NCI-H1048 (cell line): ENCODE measurements at places on chromosomes 12 and 14.

DNA sequence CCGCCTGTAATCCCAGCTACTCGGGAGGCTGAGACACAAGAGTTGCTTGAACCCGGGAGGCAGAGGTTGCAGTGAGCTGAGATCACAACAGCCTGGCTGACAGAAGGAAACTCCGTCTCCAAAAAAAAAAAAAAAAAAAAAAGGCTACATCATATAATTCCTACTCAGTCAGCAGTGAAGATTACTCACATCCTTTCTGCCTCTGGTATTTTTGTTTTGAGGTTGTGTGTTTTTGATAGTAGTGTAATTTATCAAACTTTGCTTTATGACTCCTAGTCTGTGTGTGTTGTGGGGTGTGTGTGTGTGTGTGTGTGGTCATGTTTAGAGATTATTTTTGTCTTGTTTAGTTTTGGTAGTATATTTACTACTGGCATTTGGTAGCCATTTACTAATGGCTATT is 29.8 kb upstream of the DLGAP5 start:
- no peak for DNase-seq

GRCh38 chr12:57475271-57476161 is 4.2 kb downstream of the ARHGAP9 start:
- no peak for DNase-seq

GRCh38 chr14:87805315-87805723 is 187.7 kb downstream of the GALC start:
- no peak for DNase-seq

DNA sequence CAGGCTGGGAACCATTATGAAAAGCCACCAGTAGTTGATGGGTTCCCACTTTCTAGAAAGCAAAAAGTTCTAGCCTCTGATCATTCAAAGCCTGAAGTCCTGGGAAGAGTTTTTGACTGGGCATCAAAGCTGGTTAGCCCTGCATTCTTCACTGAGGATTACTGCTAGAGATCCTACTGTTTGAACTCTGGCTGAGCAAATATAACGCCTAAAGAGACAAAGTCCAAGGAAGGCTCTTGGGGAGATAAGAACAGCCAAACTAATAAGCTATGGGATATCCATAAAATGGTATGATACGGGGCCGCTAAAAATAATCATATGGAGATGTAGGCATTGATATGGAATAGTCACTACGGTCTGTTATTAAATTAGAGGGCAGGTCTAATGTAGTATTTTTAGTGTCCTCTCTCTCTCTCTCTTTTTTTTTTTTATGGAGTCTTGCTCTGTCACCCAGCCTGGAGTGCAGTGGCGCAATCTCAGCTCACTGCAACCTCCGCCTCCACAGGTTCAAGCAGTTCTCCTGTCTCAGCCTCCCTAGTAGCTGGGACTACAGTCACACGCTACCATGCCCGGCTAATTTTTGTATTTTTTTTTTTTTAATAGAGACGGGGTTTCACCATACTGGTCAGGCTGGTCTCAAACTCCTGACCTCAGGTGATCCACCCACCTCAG is 35.5 kb downstream of the PLXNC1 start:
- DNase-seq, result no peak

- no peak for DNase-seq
Observed at GRCh38 chr14:45135156-45135555, 574 bp upstream of the FANCM start.

DNA sequence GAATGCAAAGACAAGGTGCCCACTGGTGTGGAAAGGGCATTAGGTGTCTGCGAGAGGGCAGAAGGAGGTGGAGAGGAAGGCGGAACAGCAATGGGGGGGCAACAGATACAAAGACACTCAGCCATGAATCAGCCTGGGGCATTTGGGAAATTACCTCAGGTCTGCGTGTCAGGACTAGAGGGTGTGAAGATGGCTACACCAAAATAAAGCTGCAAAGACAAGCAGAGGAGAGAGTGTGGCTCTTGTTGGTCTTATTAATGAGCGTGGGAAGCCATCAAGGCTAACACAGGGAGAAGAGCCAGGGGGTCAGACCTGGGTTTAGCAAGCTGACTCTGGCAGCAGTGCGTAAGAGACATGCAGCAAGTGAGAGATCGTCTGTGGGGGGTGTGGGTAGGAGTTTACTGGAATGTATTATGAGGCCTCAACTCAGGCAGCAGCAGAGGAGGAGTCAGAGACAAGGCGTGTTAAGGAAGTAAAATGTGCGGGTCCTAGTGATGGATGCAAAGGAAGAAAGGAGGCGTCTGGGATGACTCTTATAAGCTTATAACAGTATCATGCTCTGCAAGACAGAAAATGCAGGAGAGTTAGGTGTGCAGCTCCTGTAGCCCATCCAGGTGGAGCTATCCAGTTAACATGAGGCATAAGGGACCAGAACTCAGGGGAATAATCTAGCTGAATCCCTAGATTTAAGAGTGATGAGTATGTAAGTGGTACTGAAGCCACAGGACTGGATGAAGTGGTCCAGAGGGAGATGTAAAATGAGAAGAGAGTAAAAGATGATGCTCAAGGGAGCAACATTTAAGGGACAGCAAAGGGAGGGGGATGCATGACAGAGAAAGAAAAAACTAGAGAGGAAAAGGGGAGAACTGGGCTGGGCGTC is 50.4 kb downstream of the KCNK10 start:
- no peak for DNase-seq

- DNase-seq, result no peak
Observed at GRCh38 chr14:60944204-60944603, 36.7 kb downstream of the TRMT5 start.

- DNase-seq, result no peak
Observed at GRCh38 chr12:130989391-130989790, 35.7 kb downstream of the ADGRD1 start.

- DNase-seq, result no peak
Observed at GRCh38 chr12:112900298-112901145, 6.2 kb upstream of the OAS1 start.

DNA sequence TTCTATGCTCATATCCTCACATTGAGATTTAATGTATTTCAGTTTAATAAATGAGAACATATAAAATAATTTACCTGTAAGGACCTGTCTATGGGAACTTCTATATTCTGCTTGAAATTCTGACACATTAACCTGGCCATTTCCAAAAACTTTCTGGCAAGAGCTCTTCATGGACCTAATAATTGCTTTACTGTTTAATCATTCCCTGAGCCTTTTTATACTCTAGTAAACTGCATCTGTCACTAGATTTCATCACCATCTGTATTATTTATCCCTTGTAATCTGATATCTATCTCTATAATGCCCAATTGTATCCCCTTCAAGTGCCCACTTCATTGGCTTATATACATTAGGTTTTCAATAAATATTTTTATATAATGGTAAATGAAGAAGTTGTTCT is 327.7 kb downstream of the RAD51B start:
- DNase-seq, result no peak

DNA sequence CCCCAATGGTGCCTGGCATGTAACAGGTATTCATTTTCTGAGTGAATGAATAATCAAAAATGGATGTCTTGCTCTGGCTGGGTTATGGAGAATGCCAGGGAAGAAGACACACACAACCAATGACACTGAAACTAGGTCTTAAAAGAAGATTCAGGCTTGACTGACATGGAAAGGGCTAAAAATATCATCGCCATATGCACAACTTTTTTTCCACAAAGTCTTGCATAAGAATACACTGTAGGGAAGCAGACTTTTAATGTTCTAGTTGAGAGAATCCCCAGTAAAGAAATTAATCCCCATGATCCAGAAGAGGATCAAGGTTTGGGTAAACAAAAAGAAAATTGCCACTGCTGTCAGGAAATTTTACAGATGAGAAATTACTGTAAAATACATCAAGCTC is 116.4 kb downstream of the SLC2A13 start:
- no peak for DNase-seq

- no peak for DNase-seq
Observed at GRCh38 chr12:116303929-116304328, 26.4 kb upstream of the MED13L start.

DNA sequence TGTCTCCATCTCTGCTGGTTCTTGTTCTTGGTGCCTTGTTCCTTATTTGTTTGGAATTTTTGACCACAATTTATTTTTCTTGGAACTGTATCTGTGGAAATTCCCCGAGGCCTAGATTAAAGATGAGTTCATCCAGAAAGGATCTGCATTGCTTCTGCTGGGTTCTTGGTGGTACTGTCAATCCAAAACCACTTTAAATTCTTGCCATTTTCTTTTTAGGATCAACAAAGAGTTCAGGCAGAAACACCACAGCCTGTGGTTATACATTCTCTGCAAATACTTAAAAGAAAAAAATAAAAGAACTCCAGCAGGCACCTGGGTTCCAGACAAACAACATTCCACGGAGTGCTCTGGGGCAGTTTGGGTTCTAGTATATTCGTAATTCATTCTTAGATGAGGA is 6.0 kb upstream of the VAMP1 start:
- no peak for DNase-seq

DNA sequence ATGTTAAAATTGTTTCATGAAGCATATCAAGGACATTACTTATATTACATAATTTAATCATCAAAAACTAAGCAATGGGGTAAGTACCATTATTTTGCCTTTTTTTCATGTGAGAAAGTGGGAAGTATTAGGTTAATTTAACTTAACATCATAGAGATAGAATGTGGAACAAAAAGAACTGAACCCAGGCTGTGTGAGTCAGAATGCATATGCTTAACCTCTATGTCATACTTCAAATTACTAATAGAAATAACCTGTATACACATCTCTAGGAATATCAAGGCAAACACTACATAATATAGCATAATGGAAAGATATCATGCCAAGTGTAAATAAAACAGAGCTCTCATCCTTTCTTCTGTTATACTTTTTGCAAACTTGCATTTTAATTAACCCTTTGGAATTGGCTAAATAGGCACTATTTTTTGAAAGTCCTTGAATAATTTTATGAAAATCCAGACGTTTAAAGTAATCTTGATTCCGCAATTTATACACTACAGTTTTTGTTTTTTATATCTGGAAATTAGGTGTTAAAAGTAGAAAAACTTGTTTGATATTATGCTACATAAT is 777.7 kb downstream of the SLC6A15 start:
- no peak for DNase-seq

GRCh38 chr12:118436002-118436730 is 59.8 kb downstream of the SUDS3 start:
- no peak for DNase-seq

- no peak for DNase-seq
Observed at GRCh38 chr12:21566223-21566906, 38.3 kb downstream of the GYS2 start.

GRCh38 chr14:36238666-36239363 is 62.3 kb upstream of the PTCSC3 start:
- no peak for DNase-seq

DNA sequence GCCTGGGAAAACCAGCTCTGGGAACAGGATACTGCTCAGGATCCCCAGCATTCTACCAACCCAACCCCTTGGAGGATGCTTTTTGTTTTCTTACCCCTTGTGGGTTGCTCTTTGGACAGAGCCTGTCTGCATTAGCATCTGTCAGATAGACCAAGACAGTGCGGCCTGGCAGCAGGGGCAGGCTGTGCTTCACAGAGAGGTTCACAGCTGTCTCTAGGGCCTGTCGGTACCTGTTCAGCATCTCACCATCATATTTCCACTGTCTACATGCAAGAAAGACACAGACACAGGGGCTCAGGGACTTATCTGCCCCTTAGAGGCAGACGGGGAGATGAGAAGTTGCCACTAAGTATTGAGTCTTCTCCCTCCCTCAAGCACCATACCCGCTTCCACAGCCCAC is 21.8 kb downstream of the TEP1 start:
- no peak for DNase-seq

- no peak for DNase-seq
Observed at GRCh38 chr12:72053604-72054003, 115.0 kb downstream of the TPH2 start.

GRCh38 chr12:31021809-31022494 is 51.7 kb upstream of the DDX11 start:
- DNase-seq, result no peak

DNA sequence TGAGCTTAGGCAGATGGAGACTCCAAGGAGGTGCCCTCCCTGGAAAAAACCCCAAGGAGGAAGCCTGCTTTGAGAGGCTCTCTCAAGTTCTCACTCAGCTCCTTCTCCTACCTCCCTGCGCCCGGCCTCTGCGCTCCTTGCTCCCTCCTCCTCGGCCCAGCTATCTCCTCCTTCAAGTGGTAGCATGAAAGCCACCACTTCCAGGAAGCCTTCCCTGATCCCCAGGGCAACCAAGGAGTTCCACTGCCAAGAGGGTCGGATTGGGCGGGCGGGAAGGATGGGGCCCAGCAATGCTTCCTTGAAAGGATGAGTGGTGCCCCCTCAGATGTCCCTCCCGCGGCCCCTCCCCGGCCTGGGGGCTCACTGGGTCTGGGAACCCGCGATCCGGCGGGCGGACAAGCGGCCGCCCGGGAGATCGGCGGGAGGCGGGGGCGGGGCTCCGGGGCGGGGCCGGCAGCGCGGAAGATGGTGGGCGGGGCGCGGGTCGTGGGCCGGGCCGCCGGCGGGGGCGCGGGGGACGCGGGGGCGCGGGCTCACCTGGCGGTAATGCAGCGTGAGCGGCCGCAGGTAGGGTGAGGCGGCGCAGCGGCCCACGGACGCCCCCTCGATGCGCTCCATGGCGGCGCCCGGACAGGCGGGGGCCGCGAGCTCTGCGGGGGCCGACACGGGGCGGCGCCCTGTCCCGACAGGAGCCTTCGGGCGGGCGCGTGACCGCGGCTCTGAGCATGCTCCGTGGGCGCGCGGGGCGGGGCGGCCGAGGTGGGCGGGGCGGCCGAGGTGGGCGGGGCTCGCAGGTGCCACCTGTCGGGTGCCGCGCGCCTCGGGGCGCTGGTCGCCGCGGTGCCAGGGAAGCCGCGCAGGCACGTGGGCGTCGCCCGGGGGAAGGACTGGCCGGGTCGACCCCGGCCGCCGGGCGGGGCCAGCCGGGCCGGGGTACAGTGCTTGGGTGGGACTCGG is at the start of gene NUDT14:
NUDT14 (minus strand) TSS at position 721 of the 957 bp plus-strand sequence; CDS start at position 618, 103 bp downstream.
- peak; percentile 27 for DNase-seq

- no peak for DNase-seq
Observed at GRCh38 chr14:65336191-65336591, 76.3 kb upstream of the FUT8 start.

- DNase-seq, result no peak
Observed at GRCh38 chr12:108643941-108644810, 10.5 kb upstream of the SELPLG start.

DNA sequence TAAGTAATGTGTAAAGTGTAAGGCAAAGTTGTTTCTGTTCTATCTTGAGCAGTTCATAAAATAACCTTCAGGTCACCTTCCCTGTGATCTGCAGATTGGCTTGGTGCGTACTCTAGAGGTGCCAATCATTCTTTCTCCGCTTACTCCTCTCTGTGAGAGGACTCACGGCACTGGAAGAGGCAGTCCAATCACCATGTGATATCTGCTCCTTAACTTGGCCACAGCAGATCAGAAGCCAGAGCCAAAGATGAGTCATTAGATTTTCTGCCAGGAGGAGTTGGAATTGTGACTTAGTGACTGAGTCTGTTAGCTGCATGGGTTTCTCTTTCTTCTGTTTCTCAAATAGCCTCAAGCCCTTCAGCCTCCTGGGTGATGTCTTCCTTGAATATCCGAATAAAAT is 165.5 kb downstream of the SLC41A2 start:
- DNase-seq, result no peak

- DNase-seq, result no peak
Observed at GRCh38 chr12:128339126-128339520, 72.2 kb downstream of the TMEM132C start.
